Renal cortex interstitium (tissue), 15 donors: ENCODE measurements at places on chromosomes 2 and 18. TPM values are rescaled to one million over a fixed set of nuclear protein-coding genes. Genes with fewer than 3 reads are reported as not detected.

SLC4A5 gene
- 4.8 TPM for polyA plus RNA-seq

NPHP1 gene
- polyA plus RNA-seq: 17.6 TPM

RNF152 gene
- polyA plus RNA-seq: 14.5 TPM

COL4A3 gene
- 34.0 TPM for polyA plus RNA-seq

CDKL4 gene
- polyA plus RNA-seq: 0.37 TPM

MYL1 gene
- polyA plus RNA-seq: not detected

SELENOI gene
- polyA plus RNA-seq: 24.0 TPM

DCDC2C gene
- polyA plus RNA-seq: not detected

CRYGC gene
- polyA plus RNA-seq: not detected

PLB1 gene
- polyA plus RNA-seq: 1.5 TPM

SLC40A1 gene
- 125 TPM for polyA plus RNA-seq

RGPD5 gene
- polyA plus RNA-seq: 26.3 TPM

PARD6G gene
- polyA plus RNA-seq: 33.8 TPM

CCDC150 gene
- polyA plus RNA-seq: 27.5 TPM

ANAPC1 gene
- 38.1 TPM for polyA plus RNA-seq

DNA sequence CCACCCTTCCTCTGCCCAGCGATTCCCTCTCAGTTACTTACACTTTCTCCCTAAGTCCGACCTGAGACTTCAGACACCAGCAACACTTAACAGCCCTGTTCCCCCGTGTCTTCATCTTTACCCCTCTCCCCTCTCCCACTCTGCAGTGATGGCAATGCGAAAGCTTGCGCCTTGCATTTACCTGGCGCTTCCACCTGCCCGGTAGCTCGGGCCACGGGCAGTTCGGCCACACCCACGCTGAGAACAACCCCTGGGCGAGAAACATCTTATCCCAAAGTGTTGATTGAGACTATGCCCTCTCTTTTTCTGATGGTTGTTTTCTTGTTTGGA is 558 bp downstream of the DNAJC10 start:
- no peak for DNase-seq

DNA sequence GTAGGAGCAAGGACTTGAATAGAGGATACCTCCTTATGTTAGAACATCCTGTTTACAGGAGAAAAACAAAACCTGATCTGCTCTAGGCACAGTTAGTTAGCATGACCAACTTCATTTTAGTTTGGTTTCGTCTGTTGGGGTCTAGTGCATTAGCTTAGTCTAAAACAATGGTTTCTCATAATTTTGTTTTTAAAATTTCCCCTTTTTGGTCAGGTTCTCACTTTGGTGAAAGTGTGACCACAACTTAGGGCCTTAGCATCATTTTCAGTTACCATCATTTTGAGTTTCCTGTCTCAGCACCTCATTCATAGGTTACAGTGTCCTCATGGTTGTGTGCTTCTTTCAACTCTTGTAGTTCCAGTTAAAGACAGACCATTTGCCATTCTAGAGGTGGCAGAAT is 1277.0 kb upstream of the SLC39A10 start:
- no peak for DNase-seq

DNA sequence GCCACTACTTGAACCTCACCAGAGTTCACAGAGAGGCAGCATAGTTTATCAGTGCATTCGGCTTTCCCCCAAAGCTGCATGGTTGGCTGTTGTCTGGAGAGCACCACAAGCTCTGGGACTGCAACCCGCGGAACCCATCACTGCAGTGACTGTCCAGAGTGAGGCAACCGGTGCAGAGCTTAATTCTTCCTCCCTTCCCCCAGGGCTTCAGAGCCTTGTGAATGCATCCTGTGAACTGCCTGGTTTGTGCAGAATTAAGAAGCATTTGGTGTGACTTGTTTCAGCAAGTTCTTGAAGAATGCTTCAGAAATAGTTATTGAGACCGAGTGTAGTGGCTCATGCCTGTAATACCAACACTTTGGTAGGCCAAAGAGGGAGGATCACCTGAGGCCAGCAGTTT is 99.2 kb upstream of the FOSL2 start:
- DNase-seq: no peak

GRCh38 chr2:189673661-189674373 is 653 bp upstream of the ANKAR start:
- no peak for DNase-seq

- DNase-seq: no peak
Measured at GRCh38 chr18:36187826-36188721, 777 bp downstream of the MOCOS start.

DNA sequence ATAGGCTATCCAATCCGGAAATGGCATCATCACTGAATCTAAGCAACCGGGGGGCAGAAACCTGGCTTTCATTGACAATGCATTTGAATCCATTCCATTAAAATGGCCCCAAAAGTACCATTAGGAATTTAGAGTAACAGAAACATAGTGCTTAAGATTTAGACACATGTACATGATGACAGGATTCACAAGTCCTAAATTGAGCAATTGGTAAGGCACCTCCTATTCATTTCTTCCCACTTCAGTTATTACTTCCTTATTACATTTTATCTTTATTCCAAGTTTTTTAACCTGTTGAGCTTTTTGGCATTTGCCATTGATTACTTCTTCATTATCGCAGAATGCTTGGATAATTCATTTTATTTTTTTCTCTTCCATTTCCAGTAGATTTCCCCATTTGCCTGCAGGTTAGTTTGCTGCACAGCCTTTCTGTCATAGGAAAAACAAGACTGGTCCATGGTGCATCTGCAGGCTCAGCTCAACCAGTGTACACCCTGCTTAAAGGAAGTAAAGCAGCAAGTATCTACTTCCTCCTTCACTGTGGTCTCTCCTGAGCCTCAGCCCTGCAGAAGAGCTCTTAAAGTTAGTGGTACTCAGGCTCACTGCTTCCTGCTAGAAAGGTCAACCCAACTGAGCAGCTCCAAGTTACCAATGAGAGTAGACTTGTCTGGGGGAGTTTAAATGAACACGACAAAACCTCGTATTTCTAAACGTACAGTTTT is 89.2 kb downstream of the DOCK10 start:
- no peak for DNase-seq

- DNase-seq: no peak
Measured at GRCh38 chr2:42585779-42586178, 17.3 kb downstream of the MTA3 start.

- DNase-seq: no peak
Measured at GRCh38 chr2:7270011-7270431, 352.8 kb downstream of the RNF144A start.

DNA sequence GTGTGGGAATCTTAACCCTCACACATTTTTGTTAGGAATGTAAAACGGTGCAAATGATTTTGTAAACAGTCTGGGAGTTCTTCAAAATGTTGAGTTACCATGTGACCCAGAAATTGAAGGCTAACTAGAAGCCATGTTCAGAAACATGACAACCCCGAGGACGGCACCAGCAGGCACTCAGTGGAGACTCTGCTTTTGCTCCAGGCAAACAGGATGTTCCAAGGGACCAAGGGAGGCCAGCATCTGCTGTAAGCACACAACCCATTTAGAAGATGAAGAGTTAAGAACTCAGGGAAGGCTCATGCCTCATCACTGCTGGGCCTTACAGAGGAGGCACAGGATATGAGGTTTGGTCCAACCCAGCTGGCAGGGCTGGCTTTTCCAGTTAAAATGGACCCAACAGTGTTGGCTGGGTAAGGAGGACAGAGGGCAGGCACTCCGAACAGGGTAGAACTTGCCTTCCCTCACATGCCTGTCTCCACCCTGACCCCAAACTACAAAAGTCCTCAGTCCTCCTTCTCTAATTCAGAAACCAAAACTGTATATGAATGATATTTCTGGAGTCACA is 23.6 kb downstream of the PARD6G start:
- no peak for DNase-seq

GRCh38 chr2:96625571-96626552 is 12.2 kb downstream of the KANSL3 start:
- no peak for DNase-seq

GRCh38 chr2:57510704-57511103 is 535.9 kb upstream of the VRK2 start:
- no peak for DNase-seq

DNA sequence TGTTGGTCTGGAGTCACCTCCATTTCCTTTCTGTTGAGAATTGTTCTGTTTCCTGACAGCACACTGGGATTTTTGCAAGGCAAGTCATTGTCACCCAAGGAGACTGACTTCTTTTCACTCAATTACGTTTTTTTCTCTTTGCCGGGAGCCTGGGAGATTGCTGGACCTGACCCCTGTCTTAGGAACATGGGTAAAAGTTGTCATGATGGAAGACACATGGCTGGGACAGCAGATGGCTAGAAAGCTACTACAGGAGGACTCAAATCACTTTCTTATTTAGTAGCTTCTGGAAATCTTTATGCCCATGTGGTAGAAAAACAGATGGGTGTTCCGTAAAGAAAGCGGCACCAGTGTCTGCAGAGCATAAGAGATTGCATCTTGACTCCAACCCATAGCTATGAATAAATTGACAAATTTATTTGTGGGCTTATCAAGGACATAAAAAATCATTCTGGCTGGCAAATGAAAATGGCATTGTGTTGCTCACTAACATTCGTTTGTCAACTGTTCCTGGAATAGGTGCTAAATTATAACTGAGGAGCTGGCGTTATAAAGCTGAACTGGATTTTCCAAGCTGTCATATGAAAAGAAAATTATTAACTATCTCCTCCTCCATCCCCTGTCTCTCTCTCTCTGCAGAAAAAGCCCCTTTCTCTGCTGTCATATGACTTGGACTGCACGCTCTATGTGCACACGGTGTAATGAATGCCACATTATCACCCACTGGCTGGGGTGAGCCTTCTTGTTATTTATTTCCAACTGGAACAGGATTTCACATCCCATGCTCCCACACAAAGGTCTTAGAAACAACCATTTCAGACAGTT is 159.8 kb downstream of the SH3RF3 start:
- no peak for DNase-seq

- no peak for DNase-seq
Measured at GRCh38 chr2:23448906-23449305, 63.9 kb downstream of the KLHL29 start.

- no peak for DNase-seq
Measured at GRCh38 chr2:106288873-106289272, 94.8 kb upstream of the UXS1 start.

DNA sequence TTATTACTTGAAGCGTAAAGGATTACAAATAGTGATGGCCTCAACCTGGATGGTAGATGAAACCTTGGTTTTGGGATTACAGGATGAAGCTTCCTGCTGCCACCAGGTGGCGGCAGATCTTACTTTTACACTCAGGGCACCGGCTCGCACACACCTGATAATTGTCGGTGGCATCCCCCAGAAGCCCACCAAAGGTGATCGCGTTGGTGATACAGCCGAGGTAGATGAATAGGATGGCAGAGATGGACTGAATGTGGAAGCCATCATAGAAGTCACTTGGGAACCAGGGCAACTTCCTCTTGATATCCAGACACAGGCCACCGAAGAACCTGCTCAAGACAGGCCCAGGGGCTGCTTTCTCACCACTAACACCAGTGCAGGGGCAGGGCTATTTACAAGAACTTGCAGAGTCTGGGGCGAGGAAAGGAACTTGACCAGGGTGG is 51.8 kb downstream of the MTHFD2 start:
- peak; percentile 26 for DNase-seq

GRCh38 chr2:33958591-33958990 is 359.5 kb upstream of the FAM98A start:
- DNase-seq: peak; percentile 25

- DNase-seq: no peak
Measured at GRCh38 chr2:225282858-225283710, 116.4 kb upstream of the NYAP2 start.

GRCh38 chr2:241038374-241039180 is 40.2 kb downstream of the SNED1 start:
- no peak for DNase-seq

DNA sequence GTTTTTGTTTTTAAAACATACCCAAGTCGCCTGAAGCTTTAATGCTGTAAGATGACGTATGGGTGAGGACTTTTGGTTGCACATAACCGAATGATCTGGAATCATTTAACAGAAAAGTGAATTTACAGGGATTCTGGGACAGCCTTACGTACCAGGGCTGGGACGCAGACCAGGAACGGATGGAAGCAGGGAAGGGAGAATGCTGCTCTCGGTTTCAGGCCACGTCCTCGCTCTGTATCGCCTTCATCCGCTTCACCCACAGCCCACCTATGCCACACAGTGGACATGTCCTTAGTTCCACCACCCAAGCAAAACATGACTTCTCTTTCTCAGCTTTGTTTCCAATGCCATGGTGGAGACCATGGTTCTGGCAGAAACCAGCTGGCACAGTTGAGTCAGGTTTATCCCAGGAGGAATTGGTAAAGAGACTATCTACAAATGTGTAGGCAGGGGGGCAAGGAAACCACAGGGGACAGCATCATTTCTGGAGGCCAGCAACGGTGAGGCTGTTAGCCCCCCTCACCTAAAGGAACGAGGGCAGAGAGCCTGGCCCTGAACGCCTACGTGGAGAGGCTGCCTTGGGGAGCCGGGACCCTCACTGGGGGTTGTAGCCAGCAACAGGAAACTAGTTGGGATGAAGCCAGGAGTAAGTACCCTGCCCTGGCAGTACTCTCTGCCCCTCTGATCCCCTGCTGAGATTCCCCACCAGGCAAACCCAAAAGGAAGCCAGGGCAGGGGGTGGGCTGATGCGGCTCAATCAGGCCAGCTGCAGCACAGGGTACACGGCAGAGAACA is 132.5 kb downstream of the NDUFA10 start:
- DNase-seq: no peak

GRCh38 chr2:44836174-44836573 is 105.3 kb upstream of the SIX3 start:
- DNase-seq: no peak

- DNase-seq: no peak
Measured at GRCh38 chr2:41695198-41696113, 352.4 kb upstream of the PKDCC start.

GRCh38 chr2:121021685-121022084 is 263.3 kb downstream of the TFCP2L1 start:
- DNase-seq: no peak

GRCh38 chr2:163731735-163732134 is 4.1 kb downstream of the FIGN start:
- DNase-seq: no peak

GRCh38 chr18:4024702-4025101 is 430.4 kb downstream of the DLGAP1 start:
- DNase-seq: no peak
